D721Med (cell line): ENCODE measurements at places on chromosomes 12 and 14.

DNA sequence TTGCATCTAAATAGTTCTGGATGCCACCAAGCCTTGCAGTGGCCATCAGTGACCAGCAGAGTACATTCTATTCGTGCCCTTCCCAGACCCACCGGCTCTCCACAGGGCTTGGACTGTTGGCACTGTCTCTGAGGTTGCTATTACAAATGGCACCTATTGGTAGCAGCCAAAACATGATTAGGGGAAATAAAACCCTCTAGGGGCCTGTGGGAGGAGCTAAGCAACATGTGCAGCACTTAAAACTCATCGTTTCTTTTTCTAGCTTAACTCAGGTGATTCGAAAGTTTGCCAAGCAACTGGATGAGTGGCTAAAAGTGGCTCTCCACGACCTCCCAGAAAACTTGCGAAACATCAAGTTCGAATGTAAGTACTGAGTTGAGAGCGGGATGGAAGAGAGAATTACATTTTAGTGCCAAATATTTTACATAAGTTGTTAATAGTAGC lies 65.4 kb upstream of the RIC8B start:
- DNase-seq, result no peak

GRCh38 chr12:45726603-45727300 lies 2.8 kb upstream of the ARID2 start:
- DNase-seq, result no peak

DNA sequence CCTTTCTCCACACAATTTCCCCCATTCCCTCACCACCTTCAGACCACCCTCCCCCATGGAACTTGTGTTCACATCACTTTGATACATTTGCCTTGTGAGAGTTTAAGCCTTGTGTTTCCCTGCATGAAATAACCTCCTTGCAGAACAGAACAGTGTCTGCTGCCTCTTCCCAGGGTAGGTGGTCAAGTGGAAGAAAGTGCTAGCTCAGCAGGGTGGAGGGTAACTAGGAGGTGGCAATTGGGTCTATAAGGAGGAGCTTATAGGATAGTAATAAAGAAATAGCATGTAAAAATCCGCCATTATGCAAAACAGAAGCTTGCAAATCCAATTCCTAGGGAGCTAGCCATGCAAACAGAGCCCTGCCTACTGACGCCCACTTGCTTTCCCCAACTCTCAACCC lies 13.9 kb upstream of the KRT8 start:
- no peak for DNase-seq

GRCh38 chr12:19890024-19890423 lies 450.7 kb downstream of the AEBP2 start:
- DNase-seq, result no peak

- DNase-seq, result no peak
Observed at GRCh38 chr12:127389923-127390322, 877.0 kb upstream of the TMEM132C start.

GRCh38 chr12:5661811-5662210 lies 229.9 kb downstream of the NTF3 start:
- DNase-seq, result no peak

- no peak for DNase-seq
Observed at GRCh38 chr14:77185093-77185465, 3.5 kb downstream of the TMEM63C start.

- no peak for DNase-seq
Observed at GRCh38 chr12:51817027-51817953, 31.2 kb downstream of the FIGNL2 start.

GRCh38 chr12:44433659-44434058 lies 442.5 kb downstream of the NELL2 start:
- DNase-seq, result no peak

GRCh38 chr14:56650979-56651378 lies 71.4 kb downstream of the TMEM260 start:
- no peak for DNase-seq

DNA sequence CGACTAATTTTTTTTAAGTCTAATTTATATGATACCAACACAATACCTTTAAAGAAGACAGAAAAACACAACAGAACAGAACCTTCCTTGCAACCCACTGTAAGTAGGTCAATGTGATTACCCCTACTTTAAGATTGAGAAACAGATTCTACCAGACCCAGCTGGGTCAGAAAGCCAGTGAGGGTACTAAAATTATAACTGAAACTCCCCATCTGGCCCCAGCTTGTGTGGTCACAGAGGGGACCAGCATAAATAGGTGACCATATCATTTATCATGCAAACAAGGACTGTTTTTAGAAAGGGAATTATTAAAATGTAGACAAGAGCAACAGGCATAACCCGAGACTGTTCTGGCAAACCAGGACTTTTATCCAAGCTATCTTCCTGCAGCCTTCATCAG lies 30.1 kb upstream of the FRMD6 start:
- no peak for DNase-seq

DNA sequence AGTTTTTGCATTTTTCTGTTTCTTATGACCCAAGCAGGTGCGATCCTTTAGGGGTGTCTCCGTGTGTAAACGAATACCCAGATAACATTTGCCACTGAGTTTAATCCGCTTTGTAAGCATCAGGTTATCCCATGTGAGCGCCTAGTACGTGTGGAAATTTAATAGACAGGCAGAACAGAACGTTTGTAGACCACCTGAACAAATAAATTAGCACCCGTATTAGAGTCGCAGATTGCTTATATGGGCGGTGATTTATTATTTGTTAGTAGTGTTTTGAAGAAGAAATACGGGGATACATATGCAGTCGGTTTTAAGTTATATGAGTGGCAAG lies 325 bp downstream of the C12orf60 start:
- DNase-seq, result no peak
